ENCODE measurements at places on chromosomes 16 and 17.
A peak's percentile ranks its signal among the peaks of the same experiment; 100 is the strongest.

- DNase-seq: no peak
Observed at GRCh38 chr17:10549096-10549842, at the start of gene MYH2. TSS of gene MYH2 (minus strand) at chr17:10549658. CDS start at chr17:10547920, 1,738 bp downstream.

DNA sequence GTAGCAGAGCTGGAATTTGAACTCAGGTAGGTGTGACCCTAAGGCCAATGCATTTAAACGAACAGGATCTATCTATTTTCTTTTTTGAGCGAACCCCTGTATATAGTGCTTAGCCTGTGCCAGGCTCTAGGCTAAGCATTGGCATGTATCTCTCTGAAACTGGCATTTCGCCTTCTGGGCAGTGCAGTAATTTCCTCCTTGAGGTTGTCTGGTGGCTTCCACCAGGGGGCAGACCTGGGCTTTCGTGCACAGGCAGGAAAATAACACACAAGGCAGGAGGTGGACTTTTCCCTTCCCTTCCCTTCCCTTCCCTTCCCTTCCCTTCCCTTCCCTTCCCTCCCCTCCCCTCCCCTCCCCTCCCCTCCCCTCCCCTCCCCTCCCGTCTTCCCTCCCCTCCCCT is 34.4 kb upstream of the PRKCB start:
- no peak for DNase-seq

DNA sequence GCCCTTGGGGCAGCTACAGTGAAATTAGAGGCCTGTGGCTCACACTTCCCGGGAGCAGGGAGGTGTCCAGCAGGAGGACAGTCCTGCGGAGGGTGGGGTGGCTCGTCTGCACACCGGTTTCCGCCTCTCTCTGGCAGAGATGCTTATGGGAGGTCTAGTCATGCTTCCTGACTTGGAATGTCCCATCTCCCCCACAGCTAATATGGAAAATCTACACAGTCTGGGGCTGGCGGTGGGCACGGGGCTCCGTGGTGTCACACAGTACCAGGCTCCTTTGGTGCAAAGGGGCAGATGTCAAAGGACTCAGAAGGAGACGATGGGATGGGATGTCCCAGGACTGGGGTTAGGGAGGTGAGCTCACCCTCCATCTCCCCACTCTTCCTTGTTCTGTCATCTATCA is 44.1 kb upstream of the DOC2B start:
- DNase-seq: no peak

GRCh38 chr16:84839956-84840355 is 20.2 kb downstream of the CRISPLD2 start:
- DNase-seq: peak; percentile 69

- no peak for DNase-seq
Observed at GRCh38 chr17:50447870-50448595, 20.6 kb downstream of the CHAD start.

DNA sequence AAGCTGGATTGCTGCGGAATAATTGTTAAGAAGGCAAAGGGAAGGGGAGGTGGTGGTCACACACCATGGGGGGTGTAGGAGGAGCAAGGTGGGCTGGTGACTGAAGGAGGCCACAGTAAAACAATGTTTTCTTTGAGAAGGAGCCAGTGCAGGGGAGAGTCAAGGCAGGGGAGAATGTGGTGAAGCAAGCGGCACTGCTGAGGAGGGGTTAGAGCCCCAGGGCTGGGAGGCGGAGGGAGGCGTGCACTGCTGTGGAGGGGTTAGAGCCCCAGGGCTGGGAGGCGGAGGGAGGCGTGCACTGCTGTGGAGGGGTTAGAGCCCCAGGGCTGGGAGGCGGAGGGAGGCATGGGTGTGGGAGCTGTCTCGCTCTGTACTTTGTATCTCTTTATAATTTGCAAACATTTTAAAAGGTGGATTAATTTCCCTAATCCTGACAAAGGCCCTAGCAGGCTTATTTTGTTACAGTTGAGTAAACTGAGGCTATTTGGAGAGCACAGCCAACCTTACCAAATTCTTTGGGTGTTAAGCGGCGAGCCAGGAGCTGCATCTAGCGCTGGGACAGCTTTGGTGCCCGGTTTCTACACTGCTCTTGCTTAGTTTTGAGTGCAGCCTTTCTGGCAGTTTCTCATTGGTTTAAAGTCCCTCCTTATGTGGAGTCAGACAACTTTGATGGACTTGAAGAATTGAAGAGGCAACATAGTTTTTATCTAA is 20.9 kb downstream of the RPTOR start:
- no peak for DNase-seq

DNA sequence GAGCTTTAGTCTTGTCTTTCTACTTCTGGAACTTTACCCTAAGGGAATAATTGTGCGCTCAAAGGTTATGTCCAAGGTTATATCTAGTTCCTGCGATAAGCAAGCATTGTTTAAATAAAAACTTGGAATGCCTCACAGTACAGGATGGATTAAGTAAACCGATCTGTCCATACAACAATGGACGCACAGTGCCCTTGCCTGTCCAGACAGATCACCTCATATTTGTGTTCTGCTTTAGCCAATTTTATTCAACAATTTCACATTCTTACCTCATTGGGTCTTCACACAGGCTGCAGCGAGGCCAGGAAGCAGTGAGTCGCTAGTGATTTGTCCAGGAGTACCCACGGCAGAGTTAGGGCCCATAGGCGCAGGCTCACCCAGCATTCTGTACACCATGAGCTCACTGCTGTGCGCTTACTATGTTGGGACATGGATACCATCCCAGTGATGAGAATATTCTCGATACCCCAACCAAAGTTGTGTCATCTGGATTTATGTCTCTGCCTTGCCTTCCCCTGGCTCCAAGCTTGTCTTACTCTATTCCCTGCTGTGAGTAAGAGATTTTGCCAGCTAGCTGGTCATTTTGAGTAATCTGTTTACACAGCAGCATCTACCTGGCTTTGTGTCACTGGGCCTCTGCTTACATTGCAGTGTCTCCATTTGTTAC is 39.8 kb downstream of the USP43 start:
- DNase-seq: no peak

GRCh38 chr17:17713839-17714238 is 32.6 kb downstream of the RAI1 start:
- peak; percentile 84 for DNase-seq

DNA sequence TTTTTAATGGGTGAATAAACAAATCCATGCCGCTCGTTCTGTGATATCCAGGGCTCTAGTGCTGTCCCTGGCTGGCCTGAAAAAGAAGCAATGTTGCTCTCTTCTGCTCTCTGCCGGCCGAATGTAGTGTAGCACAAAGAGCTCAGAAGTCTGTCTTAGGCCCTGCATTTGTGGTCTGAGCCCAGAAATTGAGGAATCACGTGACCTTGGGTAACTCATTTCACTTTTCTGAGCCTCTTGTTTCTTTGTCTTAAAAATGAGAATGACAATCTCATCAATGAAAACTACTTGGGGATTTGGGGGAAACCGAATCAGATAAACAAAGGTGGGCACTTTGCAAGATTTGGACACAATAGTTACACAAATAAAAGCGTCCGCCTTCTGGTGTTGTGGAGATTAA is 381.6 kb upstream of the ASIC2 start:
- no peak for DNase-seq

GRCh38 chr17:81898029-81898866 is 3.8 kb upstream of the NPB start:
- no peak for DNase-seq

GRCh38 chr17:33079201-33079600 is 87.6 kb downstream of the SPACA3 start:
- no peak for DNase-seq

Data from epithelial cell of proximal tubule (primary cell).